ENCODE measurements at places on chromosomes 4 and X.

DNA sequence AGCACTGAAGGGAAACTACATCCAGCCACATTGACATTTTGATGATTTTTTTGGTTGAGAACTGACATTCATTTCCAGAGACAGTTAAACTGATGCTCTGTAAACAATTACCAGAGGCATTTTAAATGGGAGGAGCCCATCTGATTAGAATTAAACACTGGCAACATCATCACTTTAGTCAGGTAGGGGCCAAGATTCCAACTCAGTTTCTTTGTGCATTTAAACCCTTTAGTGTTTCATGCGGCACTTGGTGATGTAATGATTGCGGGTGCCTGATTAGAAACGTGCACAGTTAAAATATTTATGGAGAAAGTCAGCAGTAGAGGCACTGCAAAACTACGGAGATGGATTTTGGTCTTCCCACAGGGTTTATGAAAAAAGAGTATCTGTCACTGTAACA, 16.1 kb downstream of the TNIP3 start:
- no peak for DNase-seq

- DNase-seq: no peak
Observed at GRCh38 chr4:146165840-146166239, 9.7 kb upstream of the LSM6 start.

GRCh38 chrX:2609431-2610238, 81.5 kb upstream of the CD99 start:
- no peak for DNase-seq

DNA sequence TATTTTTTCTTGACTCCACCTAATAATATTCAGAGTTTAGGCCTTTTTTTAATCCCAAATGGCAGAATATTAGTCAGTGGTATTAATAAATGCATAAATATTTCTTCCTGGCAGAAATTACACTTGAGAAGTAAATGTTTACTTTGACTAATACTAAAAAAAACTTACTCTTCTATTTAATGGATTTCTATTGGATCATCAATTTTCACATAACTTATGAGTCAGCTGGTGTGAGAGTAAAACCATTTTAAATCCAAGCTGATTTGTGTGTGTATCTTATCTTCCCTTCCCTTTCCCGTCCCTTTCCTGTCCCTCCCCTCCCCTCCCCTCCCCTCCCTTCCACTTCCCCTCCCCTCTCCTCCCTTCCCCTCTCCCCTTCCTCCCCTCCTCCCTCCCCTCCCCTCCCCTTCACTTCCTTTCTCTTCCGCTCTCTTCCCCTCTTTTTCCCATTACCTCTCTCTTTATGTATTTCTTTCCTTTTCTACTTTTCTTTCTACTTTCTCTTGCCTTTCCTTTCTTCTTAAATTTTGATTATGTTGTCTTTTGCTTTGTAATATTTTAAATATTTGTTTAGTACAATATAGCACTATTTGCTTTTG, 630.1 kb upstream of the EPHA5 start:
- no peak for DNase-seq

GRCh38 chr4:81084634-81085033, 54.1 kb downstream of the BMP3 start:
- DNase-seq: no peak

DNA sequence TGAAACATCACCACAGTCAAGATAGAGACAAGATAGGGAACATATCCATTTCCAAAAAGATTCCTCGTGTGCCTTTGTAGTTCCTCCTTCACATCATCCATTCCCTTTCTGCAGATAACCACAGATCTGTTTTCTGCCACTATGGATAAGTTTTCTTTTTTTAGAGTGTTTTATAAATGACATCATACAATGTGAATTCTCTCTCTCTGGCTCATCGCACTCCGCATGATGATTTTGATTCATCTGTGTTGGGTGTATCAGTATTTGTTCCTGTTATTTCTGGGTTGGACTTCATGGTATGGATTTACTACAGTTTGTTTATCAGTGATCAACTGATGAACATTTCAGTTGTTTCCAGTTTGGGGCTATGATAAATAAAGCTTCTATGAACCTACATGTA, 23.2 kb upstream of the ANXA3 start:
- DNase-seq: no peak

- DNase-seq: no peak
Observed at GRCh38 chr4:170007113-170007512, 19.1 kb downstream of the MFAP3L start.

DNA sequence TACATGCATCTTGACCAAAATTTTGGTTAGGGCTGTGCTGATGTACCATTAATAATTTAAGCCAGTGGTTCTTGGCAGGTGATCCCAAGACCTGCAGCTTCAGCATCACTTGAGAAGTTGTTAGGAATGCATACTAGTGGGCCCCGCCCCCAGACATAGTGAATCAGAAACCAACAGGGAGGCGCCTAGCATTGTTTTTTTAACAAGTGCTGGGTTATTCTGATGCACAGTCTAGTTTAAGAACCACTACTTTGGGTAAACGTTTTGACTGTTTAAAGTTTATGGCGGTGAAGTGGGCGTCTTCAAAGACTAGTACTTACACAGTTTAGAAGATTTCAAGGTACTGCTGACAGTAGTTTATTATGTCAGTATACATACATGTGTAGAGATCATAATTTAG, 23.6 kb downstream of the FAM199X start:
- no peak for DNase-seq

- DNase-seq: no peak
Observed at GRCh38 chr4:119745351-119745750, 116.7 kb upstream of the PDE5A start.

GRCh38 chr4:157121401-157121800, 45.5 kb downstream of the GLRB start:
- no peak for DNase-seq

GRCh38 chrX:456551-457291, 70.0 kb upstream of the PPP2R3B start:
- DNase-seq: no peak

DNA sequence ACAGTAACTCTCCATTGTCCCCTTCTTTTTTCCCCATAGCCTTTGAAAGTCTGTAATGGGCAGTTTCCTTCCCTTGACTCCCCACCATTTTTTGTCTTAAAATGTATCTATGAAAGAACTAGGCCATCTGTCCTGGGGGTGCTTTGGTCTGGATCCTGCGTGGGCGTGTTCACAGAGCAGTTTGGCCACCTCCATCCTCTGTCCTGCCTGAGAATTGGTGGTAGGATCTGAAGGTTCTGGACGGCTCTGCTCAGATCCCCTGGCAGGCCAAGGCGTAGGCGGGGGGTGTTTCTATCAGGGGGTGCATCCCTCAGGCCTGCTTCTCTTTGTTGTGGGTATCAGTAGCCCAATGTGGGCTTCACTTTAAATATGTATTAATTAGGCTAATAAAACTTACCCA, 107.1 kb downstream of the FAM193A start:
- no peak for DNase-seq

DNA sequence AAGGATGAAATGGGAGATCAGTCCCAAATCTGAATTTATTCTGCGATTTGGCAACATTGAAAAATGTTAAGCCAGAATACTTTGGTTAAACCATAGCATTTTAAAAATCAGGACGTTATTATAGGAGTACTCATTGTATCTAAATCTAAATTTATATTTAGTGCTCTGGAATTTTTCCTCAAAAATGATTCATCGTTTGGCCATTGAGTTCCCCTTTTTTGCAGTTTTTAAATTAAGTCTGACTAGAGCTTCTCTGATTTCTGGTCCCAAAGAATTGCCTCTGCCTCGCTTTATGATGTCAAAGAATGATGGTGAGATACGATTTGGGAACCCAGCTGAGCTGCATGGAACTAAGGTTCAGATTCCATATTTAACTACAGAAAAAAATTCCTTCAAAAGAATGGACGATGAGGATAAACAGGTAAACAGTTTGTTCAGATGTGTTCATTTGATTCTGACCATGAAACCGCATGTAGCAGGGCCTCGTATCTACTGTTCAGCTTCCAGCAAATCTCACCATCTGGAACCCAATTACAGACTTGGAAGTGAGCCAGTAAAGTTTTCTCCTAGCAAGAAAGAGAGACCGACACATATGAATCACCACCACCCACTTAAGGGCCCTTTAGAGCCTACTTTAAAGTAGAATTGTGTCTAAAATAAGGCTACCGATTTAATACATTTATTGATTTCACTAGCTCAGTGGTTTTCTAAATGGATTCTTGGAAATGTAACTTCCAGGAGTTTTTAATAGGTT, 75.6 kb downstream of the REPS2 start:
- no peak for DNase-seq

- no peak for DNase-seq
Observed at GRCh38 chrX:153762626-153763173, 1.3 kb upstream of the PLXNB3 start.

DNA sequence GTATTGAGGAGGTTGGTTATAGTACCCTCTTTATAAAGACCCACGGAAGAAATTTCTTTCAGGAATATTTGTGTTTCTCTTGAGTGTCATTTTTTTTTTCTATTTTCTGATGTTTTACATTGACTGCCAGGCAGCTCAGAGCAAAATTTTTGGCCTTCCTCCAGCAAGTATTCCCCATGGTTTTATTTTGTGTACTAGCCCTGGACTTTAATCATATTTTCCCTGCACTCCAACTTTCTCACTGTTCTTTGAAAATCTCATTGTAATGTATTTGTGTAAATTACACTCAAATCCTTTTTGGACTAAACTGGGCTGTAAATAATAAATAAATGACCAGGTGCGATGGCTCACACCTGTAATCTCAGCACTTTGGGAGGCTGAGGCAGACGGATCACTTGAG, 45.6 kb upstream of the USP46 start:
- no peak for DNase-seq

- DNase-seq: no peak
Observed at GRCh38 chr4:183738081-183738673, 79.1 kb downstream of the TRAPPC11 start.

DNA sequence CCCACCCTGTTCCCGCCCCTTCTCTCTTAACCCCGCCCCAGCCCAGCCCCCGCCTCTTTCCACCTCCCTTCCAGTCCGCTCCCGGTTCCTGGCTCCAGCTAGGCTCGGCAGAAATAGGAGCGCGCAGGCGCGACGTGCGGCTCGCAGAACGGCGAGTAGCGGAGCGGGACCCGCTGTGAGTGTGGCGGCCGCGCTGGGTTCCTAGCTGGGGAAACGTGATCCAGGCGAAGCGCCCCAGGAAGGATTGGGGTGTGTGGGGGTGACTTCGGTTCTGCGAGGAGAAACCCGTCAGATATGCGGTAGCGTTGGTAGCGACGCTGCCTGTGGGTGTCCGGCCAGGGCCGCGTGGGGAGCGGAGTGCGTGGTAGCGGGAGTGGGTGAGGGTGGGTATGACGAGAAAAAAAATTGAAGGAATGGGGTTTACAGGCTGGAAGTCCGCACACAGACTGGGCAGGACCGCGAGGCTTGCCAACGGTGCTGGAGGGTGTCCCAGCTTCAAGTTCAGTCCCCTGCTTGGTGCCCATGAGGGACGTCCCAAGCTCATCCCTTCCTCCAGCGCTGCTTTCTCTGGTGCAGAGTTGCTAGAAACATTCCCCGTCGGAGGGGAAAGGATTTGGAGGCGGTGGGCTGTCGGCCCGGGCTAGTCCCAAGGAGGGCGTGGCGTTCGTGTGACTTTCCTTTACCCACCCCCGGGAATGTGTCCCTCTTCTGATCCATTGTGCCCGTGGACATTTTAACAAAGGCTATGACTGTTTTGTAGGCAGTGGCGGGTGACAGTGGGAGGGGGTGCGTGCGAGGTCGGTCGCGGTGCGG, at the start of gene PRRG1:
PRRG1 (plus strand) TSS at position 144 of the 813 bp plus-strand sequence. CDS start 56,886 bp downstream, outside the sequence.
- DNase-seq: no peak
